ENCODE measurements at places on chromosomes 5 and 9.

DNA sequence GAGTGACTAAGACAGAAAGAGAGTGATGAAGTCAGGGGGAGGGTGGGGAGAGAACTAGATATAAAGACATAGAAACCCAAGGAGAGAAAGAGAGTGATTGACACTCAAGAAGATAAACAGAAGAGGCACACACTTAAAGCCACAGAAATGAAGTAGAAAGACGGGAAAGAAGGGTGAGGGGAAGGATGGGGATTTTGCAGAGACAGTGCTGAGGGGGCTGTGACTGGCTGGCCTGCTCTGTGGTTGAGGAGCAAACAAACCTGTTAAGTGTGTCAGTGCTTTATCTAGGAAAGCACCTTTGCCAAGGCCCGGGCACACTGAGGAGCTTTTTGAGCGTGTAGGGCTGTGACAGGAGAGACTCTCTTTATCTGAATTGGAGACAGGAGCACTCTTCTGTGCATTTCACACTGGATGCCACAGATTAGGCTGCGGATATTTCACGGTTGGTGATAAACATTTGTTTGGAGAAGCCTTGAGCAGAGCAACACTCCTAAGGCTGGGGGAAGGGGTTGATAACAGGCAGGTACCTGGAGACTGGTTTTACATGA, 109.1 kb downstream of the DOCK2 start:
- no peak for DNase-seq

DNA sequence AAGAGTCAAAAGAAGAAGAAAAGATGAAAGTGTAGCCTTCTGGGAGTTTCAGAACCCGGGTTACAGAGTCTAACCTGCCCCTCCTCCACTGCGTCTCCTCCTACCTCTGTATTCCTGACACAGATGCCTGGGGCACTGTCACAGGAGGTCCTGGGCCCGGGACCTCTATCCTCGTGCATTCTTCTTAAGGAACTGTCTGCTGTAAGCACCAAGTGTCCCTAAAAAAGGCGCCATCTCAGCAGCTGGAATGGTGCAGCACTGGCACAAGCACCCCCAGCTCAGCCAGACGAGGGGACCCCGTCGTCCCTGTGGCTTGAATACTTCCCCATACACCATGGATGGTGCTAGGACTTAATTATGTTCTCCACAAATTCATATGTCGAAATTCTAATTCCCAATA, 35.8 kb upstream of the MVB12B start:
- no peak for DNase-seq

- no peak for DNase-seq
Measured at GRCh38 chr9:78601957-78602565, 305.1 kb downstream of the PSAT1 start.

GRCh38 chr9:27528886-27529315, 713 bp downstream of the MOB3B start:
- DNase-seq = no peak

- no peak for DNase-seq
Measured at GRCh38 chr5:157481265-157481664, 21.3 kb downstream of the NIPAL4 start.

- DNase-seq = no peak
Measured at GRCh38 chr9:98331536-98332259, 76.2 kb upstream of the TBC1D2 start.

GRCh38 chr9:14232111-14232510, 81.8 kb downstream of the NFIB start:
- no peak for DNase-seq

GRCh38 chr5:136141561-136141960, 8.9 kb downstream of the SMAD5 start:
- no peak for DNase-seq

DNA sequence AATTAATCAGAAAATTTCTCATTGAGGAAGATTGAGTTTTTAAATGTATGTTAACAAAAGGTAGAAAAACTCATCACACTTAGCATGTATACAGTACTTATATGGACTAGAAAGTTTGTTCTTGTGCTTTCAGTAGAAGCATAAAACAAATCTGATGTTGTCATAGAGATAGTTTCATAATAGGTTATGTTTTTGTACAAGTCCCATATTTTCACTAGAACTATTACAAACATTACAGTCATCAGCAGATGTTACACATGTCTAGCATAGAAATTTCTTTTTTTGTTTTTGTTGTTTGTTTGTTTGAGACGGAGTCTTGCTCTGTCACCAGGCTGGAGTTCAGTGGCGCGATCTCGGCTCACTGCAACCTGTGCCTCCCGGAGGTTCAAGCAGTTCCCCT, 131.4 kb downstream of the COMMD10 start:
- DNase-seq = no peak

GRCh38 chr5:437281-437771, 5.7 kb upstream of the EXOC3 start:
- no peak for DNase-seq

GRCh38 chr9:5884191-5884590, 6.5 kb upstream of the MLANA start:
- no peak for DNase-seq

- DNase-seq = no peak
Measured at GRCh38 chr5:68748101-68748500, 345.7 kb upstream of the SLC30A5 start.

DNA sequence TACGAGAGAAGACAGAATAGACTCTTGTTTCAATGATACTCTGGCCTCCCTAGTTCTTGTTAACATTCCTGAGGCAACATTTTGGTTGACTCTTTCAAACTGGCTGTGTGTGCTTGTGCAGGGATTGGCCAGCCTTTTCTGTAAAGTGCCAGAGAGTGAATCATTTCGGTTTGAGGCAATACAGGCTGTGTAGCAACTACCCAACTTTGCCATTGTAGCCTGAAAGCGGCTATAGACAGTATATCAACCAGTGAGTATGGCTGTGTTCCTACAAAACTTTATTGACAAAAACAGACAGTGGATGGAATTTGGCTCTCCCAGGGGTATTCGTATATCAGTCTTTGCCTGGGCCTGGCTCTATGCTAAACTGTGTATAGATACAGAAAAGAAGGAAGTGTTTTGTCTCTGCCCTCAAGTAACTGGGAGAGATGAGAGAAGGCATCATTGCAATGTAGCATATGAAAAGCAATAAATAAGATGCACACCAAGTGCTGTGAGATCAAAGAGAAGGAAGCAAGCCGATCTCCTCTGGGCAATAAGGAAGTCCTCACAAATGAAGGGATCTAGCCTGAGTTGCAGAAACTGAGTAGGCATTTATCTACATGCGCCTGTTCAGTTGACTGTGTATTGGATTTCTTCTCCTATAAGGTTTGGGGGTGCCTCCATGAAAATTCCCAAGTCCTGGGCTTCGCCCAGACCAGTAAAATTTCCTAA, 568.0 kb upstream of the KLF4 start:
- DNase-seq = peak; percentile 2

- DNase-seq = no peak
Measured at GRCh38 chr9:10562581-10563343, 50.0 kb downstream of the PTPRD start.

DNA sequence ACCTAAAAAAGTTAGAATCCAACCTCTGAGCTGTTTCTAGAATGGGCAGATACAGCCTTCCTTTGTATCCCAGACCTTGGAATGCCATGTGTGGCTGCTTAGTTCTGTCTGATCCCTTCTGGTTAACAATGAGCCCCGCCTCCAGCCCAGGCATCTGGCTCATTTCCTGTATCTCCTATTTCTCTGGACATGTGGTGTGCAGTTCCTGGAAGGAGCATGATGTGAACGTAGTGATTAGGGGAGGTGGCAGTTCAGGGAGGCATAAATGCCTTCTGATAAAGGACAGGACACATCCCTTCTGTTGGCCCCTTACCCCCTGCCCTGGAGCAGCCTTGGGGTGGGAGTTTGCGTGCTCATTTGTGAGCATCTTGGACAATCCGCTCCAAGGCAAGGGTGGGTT, 243.0 kb downstream of the ZSWIM6 start:
- no peak for DNase-seq

DNA sequence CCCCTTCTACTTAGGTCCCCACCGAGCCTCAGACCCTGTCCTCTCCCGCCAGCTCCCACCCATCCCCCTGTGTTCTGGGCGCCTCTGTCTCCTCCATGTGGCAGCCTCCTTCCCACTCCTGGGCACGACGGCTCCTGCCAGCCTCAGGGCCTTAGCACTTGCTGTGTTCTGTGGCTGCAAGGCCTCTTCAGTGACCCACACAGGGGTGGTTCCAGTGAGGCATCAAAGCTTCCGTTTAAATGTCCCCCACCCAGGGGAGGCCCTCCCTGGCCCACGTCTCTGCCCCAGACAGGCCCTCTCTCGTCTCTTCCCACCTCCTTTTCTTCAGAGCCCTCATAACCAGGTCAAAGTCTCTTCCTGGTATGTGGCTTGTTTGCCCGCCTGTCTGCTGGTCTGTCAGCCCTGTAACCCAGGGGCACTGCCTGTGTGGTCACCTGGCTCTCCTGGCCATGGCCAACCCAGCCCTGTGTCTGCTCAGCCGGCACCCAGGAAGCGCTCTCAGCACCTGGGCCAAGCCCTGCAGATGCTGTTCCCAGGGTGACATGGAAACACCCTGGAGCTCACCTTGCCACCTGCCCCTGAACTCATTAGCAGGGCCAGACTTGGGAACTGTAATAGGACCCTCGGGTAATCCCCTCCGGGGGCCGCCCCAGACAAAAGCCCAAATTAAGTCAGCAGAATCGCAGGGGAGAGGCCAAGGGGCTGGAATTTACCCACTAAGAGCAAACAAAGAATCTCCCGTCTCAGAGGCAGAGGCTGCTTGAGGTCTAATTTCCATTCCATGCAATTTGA, 33.7 kb downstream of the LHX3 start:
- DNase-seq = no peak

DNA sequence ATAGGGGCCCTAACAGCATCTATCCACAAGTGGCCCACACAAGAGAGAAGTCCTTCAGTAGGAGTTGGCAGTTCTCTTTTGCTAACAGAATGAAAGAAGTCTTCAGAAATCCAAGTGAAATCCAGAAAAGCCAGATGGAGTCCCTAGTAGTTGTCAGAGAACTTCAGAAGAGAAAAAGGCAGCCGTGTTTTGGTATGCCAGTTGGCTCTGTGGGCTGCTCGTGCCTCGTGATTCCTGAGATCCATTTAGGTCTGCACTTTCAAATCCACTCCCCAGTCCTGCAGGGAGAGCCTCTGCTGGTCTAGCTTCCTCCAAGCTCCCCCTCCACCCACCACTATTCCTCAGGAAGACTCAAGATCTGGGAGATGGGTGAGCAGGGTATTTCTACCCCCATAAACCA, 69.0 kb downstream of the CFAP90 start:
- no peak for DNase-seq

DNA sequence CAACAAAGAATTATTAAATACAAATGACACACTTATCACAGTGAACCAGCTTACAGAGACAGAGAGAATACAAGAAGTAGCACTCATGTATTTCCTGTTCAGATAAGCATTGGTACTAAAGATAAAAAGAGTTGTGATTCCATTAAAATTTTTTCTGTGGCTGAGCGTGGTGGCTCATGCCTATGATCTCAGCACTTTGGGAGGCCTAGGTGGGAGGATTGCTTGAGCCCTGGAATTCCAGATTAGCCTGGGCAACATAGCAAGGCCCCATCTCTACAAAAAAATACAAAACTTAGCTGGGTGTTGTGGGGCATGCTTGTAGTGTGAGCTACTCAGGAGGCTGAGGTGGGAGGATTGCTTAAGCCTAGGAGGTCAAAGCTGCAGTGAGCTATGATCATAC, 32.9 kb downstream of the FCHO2 start:
- no peak for DNase-seq

DNA sequence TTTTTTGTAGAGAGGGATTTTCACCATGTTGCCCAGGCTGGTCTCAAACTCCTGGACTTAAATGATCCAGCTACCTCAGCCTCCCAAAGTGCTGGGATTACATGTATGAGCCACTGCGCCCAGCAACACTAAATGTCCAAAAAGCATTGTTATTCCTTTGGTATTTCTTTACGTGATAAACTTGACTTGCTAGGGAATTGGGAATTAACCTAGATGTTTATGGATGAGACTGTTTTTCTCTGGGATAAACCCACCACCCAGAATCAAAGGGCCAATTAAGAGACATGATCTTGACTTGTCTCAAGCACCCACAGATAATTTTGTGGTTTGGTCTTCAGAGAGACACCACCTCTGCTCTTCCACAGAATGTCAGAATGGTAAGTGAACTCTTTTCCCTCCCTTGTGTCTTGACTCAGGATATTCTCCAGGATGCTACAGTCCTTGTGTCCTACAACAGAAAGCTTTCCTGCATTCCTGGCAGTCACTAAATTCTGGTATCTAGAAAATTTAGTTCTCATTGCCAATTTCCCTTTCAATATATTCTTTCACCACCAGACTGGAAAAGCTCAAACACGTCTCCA, 55.7 kb downstream of the ALDH1A1 start:
- DNase-seq = no peak

- DNase-seq = no peak
Measured at GRCh38 chr9:95516221-95516733, 494 bp downstream of the PTCH1 start.

- DNase-seq = no peak
Measured at GRCh38 chr9:130972277-130972956, 33.4 kb upstream of the FIBCD1 start.

DNA sequence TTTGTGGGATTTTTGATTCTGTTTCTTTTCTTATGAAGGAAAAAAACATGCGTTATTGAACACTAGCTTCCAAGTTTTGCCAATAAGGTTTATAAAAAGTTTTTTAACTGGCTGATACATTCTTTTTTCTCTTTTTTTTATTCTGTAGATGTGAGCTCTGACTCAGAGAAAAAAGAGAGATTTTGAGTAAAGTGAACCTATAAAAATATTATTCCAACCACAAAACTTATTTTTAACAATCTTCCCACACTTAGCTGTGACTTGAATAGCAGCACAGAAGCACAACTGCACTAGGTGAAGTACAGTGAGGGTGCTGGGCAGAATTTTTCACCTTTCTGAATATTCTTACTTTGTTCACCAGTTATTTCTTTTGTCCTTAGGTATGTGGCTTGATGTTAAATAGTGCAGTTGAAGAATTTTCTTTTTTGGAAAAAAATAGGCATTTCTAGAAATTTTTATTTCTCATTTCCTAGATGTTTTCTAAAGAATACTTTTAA, 41.6 kb downstream of the CHSY3 start:
- no peak for DNase-seq

DNA sequence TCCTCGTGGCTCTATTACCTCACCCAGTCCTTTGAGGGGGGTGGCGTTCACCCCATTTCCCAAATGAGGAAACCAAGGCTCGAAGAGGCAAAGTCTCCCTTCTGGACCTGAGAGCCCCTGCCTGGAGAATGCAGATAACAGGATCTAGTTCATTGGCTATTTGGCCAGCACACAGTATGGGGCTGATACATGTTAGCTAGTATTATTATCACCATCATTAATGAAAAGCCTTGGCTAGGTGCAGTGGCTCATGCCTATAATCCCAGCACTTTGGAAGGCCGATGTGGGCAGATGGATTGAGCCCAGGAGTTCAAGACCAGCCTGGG, 4.3 kb downstream of the SH3GLB2 start:
- DNase-seq = no peak
